ENCODE measurements at places on chromosomes 3 and 15.
A peak's percentile ranks its signal among the peaks of the same experiment; 100 is the strongest.

DNA sequence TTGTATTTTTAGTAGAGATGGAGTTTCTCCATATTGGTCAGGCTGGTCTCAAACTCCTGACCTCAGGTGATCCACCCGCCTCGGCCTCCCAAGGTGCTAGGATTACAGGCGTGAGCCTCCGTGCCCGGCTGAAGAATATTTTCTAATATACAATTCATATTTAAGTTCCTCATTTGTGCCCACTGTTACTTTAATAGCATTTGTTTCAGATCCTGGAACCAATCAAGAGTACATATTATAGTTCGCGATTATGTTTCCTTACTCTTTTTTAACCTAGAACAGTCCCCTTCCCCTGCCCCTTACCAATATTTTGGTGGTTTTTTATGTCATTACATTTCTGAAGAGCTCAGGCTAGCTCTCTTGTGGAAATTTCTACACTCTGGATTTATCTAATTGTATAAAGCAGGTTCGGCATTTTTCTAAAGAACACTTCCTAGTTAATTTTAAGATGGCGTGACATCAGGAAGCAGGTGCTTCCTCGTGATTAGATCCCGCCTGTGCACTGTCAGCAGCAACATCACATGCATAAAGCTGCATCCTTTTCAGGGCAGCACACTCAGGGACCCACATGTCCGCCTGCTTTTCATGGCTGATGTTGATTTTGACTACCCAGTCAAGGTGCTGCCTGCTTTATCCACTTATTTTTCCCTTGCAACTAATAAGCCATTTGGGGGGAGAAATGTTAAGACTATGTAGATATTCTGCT, 88.7 kb upstream of the EPHB3 start:
- DNase-seq = no peak

DNA sequence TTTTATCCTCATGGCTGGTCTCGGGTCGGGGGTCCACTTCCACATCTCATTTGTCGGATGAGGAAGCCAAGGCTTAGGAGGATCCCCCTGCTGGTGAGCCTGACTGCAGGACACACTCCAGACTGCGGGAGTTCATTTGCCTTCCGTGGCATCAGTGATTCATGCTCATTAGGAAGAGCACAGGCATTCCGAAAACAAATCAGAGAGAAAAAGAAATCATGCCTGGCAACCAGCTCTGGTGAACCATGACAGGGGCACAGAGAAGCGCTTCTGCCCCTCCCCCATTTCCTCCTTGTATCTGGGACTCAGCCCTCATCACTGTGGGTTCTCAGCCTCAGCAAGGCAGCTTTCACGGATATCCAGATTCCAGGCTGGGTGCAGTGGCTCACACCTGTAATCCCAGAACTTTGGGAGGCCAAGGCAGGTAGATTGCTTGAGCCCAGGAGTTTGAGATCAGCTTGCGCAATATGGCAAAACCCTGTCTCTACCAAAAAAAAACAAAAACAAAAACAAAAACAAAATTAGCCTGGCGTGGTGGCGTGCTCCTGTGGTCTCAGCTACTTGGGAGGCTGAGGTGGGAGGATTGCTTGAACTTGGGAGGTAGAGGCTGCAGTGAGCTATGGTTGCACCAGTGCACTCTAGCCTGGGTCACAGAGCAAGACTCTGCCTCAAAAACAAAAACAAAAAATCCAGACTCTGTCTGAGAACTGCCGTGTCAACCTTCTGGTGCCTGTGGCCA, 28.4 kb downstream of the IRAK2 start:
- no peak for DNase-seq

DNA sequence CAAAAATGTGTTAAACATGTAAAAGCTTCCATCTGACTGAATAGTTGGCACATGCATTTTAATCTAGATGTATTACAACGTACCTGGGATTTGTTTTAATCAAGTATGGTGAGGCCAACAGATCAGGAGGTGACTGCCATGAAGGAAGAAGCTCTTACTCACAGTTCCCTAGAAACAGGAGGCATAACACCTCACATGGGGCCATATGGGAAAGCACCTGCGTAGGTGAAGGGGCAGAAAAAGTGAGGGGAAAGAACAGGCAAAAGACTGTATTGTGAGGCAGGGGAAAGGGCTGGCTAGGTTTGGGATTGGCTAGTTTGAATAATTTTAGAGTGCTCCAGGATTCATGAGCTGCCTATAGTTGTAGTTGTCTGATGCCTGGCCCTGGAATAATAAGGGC, 9.6 kb downstream of the SQOR start:
- DNase-seq = peak; percentile 15

DNA sequence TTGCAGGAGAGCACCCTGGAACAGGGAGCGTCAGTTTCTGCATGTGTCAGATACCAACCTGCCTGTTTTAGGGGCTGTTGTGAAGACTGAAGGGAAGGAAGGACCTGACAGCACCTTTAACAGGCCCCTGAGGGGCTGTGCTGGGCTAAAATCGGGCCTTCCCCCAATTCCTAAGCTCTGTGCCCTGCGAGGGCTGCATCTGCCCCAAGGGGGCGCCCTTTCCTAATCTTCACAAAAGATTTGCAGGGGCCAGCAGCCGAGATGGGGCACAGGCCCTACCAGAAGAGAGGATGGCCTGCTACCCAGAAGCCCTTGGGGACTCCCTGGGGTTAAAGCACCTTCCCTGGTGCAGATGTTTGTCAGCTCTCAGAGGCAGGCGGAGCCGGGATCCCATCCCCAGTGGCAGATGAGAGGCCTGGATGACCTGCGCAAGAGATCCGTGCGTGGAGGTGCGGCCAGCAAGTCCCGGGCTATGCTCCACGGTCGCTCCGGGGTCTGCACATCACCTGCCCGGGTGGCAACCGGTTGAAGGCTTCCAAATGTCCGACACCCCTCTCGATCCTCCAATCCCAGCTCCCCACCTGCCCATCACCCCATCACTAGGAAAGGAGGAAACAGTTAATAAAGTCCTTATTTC, 53.6 kb downstream of the RHCG start:
- peak; percentile 32 for DNase-seq

DNA sequence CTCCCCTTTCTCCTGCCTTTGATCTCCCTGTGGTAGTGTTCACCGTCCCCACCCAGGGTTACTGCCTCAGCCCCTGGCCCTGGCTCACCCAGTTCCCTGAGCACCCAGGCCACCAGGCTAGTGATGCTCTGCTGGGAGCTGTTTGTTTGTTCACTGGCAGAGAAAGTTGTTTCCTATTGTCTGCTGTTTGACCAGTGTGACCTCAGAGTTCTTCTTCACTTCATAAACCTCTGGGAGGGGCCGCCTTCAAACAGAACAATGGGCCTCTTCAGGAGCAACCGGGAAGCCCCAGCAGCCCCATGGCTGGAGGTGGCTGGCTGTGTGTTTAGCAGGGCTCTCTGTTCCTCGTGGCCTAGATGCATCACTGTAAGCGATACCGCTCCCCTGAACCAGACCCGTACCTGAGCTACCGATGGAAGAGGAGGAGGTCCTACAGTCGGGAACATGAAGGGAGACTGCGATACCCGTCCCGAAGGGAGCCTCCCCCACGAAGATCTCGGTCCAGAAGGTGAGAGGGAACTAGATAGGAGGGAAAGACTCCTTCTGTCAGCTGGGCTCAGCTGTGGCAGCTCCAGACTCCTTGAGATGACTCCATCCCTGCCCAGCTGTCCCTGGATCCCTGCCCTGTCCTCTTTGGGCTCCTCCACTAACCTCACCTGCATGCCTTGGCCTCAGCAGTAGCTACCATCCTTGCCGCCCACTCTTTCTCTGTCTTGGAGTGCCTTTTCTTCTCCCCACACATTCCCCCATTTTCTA, 3.4 kb downstream of the CLK3 start:
- DNase-seq = no peak

DNA sequence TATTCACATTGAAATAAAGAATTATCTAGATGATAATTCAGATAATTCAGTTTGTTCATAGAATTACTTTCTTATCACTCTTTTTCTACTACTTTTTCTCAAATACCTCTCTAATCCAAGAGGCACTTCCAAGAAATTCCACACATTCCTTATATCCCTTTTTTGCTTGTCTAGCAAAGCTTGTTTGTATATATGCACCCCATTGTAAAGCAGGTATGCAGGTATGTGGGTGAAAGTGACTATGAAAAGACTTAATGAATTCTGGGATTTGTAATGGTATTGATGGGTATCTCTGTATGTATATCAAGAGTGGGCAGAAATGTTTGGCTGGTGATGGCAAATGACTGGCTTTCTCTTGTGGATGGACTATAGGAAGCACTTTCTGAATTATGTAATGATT, 94.1 kb upstream of the FGF7 start:
- no peak for DNase-seq

- no peak for DNase-seq
Observed at GRCh38 chr3:55330355-55330754, 156.8 kb downstream of the WNT5A start.

GRCh38 chr3:37938011-37938410, 52.6 kb upstream of the VILL start:
- DNase-seq = no peak

DNA sequence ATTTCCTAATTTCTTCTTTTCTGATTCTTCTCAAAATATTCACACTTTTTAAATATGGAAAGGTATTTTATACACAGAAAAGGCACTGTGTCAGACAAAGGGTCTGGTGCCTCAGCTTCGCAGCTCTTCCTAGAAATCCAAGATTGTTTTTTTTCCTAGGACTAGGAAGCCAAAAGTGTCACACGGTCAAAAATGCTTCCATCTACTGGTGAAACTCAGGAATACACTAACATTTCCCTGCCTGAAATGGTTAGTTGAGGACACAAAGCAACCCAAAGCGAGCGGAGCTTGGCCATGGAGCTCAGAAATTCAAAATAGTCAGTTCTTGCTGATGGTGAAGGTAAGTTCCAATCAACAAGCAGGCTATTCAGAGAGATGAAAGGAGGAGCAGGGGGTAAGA, 426.5 kb upstream of the RASGRP1 start:
- no peak for DNase-seq

DNA sequence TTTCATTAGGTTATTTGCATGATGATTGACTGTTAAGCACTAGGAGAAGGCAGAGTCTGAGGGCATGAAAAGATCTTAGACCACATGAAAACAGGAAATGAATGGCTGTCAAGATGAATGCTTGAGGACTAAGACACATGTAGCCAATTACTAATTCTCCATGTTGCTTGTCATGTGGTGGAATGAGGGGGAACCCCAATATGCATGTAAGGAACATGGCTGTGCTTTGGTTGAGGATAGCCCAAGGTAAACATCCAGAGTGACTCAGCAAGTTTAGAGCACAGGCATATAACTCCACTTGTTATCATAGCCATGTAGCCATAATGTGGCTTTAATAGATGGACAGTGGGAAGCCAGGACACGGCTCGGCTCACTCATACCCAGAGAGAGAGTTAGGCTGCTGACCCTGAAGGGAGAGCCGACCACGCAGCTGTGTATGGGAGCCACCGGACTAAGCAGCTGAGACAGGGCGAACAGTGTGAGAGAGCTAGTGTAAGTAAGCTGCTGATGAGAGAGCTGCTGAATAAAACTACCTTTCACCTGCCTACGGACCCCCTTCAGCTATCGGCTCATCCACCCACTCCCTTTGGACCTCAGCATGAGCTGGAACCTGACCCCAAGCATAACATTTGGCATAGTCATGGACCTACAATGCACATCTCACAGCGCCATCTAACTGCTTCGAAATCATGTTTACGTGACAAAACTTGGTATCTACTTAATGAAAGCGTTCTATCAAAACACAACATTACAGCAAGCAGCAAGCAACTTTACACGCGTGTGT, 37.6 kb downstream of the ANO10 start:
- DNase-seq = no peak

DNA sequence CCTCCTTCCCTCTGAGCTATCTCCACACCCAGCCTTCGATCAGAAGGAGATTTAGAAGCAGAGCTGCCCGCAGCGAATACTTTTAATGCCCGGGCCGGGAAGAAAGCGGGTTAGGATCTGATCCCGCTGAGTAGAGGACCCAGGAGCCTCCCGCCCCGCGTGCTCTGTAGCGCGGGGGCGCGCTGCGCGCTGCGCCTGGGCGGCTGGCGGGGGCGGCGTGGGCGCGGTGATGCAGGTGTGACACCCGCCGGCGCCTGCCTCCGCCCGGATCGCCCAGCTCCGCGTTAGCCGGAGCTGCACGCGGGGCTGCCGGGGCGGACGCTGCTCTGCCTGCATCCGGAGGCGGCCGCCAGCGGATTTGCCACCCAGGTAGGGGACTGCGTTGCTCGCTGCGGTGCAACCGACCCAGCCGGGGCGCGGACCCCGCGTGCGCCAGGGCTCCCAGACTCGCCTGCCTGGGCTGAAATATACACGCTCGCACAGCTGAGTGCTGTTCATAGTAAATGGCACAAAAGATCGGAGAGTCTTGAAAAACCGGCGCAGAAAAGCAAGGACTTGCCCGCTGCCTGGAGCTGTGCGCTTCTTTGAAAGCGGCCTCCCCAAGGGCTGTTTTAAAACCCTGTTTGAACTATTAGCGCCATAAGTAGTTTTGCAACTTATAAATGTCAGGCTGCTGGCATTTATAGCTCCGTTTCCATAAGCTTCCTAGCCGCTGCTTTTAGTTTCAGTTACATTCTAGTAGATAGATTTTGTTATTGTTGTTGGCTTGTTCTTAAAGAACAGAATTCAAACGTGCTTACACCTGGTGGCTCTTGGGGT, at the start of gene SV2B:
Gene SV2B, plus strand, starts transcription at position 263 of the 819 bp plus-strand sequence. CDS start 126,007 bp downstream, outside the sequence.
- DNase-seq = no peak

DNA sequence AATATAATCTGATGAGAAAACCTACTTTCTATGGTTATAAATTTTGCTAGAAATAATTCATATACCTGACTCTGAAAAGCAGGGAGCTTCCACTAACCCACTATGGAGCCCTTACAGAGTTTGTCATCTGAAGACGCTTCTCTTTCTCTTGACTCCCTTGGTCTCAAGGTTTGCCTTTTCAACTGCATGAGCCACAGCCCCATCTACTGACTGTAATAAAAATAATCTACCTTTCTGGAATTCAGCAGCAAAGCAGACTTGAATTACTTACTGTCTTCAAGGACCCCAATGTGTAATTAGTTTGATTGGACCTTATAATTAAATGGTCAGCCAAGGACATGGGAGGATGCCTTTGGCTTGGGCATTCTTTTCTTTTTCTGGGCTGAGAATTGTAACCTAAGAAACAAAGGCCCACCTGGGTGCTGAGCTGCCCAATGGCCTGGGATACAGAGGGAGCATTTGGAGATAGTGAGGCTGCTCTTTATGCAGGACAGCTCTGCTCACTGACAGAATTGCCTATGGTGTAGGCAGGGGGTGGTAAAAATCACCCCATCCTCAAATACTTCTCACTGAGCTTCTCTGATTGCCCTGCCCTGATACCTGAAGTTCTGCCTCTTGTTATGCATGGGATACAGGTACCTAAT, 178.6 kb upstream of the TRIM42 start:
- DNase-seq = no peak
